D341Med (cell line): ENCODE measurements at places on chromosomes 12 and 14.

GRCh38 chr12:54193434-54193833 is 4.6 kb upstream of the SMUG1 start:
- peak; percentile 65 for DNase-seq

GRCh38 chr14:90692061-90692460 is 124.2 kb downstream of the TTC7B start:
- no peak for DNase-seq

- no peak for DNase-seq
Observed at GRCh38 chr14:78840898-78841297, 670.7 kb downstream of the NRXN3 start.

- peak; percentile 21 for DNase-seq
Observed at GRCh38 chr12:111777345-111778045, 10.8 kb downstream of the ALDH2 start.

DNA sequence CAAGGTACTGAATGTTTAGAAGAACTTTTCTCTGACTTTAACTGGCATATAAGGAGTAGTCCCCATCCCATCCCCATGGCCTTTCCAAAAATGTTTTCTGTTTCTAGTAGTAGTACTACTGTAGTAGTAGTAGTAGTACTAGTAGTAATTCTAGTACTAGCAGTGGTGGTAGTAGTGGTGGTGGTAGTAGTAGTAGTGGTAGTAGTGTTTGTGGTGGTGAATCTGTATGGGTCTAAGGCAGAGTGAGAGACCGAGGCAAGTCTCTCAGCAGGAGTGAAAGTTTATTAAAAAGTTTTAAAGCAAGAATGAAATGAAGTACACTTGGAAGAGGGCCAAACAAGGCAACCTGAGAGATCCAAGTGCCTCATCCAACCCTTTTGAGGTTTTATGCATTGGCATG is 58.6 kb downstream of the FOXN4 start:
- DNase-seq = no peak
